ENCODE measurements at places on chromosomes 4 and X.

- no peak for DNase-seq
Observed at GRCh38 chr4:33841120-33841519, 2403.2 kb downstream of the ARAP2 start.

DNA sequence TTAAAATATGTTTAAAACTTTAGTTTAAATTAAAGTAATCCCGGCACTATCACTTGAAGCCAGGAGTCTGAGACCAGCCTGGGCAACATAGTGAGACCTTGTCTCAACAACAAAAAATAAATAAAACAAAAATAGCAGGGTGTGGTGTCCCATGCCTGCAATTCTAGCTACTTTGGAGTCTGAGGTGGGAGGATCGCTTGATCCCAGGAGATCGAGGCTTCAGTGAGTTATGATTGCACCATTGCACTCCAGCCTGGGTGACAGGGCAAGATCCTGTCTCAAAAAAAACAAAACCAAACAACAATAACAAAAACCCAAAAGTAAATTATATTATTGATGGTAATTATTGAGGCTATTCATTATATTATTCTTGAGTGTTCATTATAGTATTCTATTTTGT lies 9.9 kb upstream of the PDLIM5 start:
- DNase-seq = no peak

- no peak for DNase-seq
Observed at GRCh38 chrX:65926095-65927019, 113.5 kb downstream of the VSIG4 start.

- no peak for DNase-seq
Observed at GRCh38 chr4:146976145-146976544, 30.5 kb upstream of the TTC29 start.

DNA sequence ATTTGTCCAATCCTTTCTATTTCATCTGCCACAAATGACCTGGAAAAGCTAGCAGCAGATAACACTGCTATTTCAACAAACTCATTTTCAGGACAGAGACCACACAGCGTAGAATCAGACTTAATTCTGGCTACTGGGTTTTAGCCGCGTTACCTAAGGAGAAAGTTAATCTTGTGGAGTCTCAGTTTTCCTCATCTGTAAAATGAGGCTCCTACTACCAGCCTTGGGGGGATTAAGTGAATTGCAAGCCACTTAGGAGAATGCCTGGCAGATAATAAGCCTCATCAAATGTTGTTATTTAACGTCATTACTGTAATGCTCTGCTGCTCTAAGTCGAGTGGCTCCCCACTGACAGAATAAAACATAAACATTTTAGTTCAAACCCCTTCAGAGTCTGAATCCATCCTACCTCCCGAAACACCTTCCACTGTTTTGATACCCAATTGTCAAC lies 1.4 kb downstream of the CCNI start:
- no peak for DNase-seq

DNA sequence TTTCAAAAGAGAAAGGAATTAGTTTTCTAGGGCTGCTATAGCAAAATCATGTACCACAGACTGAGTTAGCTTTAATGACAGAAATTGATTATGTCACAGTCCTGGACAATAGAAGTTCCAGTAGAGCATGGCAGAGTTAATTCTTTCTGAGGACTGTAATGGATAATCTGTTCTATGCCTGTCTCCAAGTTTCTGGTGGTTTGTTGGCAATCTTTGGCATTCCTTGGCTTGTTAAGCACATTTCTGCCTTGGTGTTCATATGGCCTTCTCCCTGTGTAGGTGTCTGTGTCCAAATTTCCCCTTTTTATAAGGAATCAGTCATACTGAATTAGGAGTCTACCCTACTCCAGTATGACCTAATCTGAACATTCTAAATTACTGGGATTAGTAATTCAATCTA lies 336.1 kb upstream of the PABPC4L start:
- no peak for DNase-seq

DNA sequence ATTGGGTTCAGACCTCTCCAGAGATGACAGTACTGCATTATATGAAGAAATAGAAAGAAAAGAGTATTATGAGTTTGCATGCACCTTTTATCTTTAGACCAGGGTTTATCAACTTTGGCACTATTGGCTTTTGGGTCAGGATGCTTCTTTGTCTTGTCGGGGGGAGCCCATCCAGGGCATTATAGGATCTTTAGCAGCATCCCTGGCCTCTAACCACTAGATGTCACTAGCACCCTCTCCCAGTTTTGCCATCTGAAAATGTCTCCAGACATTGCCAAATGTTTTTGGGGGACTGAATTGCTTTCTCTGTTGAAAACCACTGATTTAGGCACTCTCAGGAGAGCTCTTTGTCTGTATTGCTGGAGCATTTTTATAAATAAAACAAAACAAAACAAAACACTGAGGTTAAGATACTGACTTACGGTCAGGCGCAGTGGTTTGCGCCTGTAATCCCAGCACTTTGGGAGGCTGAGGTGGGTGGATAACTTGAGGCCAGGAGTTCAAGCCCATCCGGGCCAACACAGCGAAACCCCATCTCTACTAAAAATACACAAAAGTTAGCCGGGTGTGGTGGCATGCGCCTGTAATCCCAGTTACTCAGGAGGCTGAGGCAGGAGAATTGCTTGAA lies 23.6 kb downstream of the CA5B start:
- peak; percentile 19 for DNase-seq

DNA sequence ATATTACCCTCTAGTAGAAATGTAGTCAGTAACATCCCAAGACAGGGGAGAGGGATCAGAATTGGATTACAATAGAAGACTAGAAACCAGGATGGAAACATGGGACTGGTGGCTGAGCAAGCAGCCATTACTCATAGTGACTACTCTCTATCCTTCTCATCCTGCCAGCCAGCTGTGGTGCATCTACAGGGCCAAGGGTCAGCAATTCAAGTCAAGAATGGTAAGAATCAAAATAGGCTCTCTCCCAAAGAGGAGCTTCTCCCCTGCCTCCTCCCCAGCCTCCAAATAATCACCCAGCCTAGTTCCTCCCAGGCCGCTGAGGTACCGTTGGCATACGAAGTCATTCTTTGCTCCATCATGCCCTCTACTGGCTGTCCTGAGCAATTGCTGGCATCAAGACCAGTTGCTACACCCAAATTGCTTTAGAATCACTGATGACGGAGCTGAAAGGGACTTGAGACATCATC lies 19.4 kb downstream of the AWAT2 start:
- peak; percentile 41 for DNase-seq

DNA sequence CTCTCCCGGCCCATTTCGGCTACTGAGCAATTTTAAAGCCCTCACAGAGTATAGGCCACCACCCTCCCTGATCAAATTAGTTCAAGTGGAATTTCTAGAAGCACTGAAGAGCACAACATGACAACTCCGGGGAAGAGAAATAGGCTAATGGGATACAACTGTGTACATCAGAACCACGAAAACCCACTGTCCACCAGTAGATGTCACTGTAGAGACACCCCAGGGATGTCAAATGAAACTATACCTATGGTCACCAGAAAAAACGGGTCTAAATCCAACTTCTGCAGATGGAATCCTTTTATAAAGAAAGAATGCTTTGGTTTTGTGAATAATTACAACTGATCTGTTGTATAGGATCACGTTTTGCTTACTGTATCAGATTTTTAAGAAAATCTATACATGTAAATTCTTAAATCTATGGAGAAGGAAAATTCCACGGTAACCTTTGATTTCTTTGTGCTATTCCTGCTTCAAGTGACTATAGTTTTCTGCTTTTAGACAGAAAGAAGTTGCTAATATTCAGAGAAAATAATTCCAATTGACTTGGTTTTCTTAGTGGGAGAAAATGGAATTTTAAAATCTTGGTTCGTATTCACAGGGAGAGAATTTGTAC lies 29.5 kb upstream of the MAP3K15 start:
- peak; percentile 39 for DNase-seq

DNA sequence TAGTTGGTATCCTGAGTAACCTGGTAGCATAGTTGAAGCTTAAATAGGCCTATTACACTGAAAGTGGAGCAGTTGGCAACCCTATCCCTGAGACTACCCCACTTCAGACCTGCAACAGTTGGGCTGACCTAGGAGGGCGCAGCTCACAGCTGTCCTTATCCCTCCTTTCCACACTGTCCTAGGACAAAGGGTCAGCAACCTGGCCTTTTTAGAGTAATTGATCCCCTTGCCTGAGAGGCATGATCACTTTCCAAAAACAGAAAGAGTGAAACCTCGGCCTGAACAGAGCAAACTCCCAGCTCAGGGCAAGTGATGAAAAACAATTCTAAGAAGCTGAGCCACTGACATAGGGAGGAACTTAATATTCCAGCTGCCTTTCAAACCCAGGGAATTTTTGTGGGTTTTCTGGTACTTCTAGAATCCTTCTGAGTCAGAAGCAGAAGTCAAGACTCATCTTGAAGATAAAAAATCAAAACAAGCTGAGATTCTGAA lies 94.9 kb upstream of the MYOZ2 start:
- no peak for DNase-seq

GRCh38 chr4:88219099-88219498 lies 60.7 kb upstream of the ABCG2 start:
- DNase-seq = peak; percentile 12

GRCh38 chr4:161642708-161643107 lies 521.1 kb downstream of the FSTL5 start:
- no peak for DNase-seq

DNA sequence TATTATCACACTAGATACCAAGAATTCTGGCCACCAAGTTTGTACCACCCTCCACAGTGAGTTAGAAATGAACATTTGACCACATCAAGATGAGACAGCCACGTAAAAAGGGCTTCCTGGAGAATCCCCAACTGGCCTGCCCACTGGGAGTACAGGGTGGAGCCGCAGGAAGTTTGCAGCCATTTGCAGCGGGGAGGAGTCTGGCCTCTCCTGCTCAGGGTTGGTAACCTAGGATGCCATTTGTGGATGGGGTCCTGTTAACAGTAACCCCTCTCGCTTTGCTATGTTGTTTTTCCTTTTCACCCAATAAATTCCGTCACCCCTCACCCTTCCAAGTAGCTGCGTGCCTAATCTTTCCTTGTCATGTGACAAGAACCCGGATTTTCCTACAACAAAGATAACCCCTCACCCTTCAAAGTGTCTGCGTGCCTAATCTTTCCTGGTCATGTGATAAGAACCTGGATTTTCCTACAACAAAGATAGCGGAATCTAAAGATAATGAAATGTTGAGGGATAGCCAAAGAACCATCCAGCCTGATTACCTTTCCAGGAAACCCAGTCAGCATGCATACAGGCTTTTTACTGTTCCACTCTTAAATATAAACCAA lies 245.4 kb downstream of the NAF1 start:
- DNase-seq = no peak

All from BE2C (cell line).